HCT116 (cell line): ENCODE measurements at places on chromosomes 5 and 9. TPM values are rescaled to one million over a fixed set of nuclear protein-coding genes. Genes with fewer than 3 reads are reported as not detected.

ACSL6 gene
- total RNA-seq, result 2.3 TPM

TLE1 gene
- 17.3 TPM for total RNA-seq

ATG12 gene
- total RNA-seq, result 270 TPM

SEMA5A gene
- 0.02 TPM for total RNA-seq

IFT74 gene
- 18.2 TPM for total RNA-seq

EXOSC2 gene
- 71.5 TPM for total RNA-seq

HSD17B4 gene
- 142 TPM for total RNA-seq

ZNF474 gene
- total RNA-seq, result 0.37 TPM

EIF4E1B gene
- 0.07 TPM for total RNA-seq

PRRX2 gene
- 25.5 TPM for total RNA-seq

EXD3 gene
- total RNA-seq, result 25.4 TPM

TLE4 gene
- 0.39 TPM for total RNA-seq

BHMT2 gene
- total RNA-seq, result 0.20 TPM

WNT8A gene
- not detected for total RNA-seq

GAS1 gene
- 0.07 TPM for total RNA-seq

FSD1L gene
- total RNA-seq, result 5.5 TPM

PCDHGA2 gene
- not detected for total RNA-seq

S1PR3 gene
- total RNA-seq, result 0.07 TPM

FRRS1L gene
- not detected for total RNA-seq

KIAA1191 gene
- 99.0 TPM for total RNA-seq

POLR3G gene
- total RNA-seq, result 44.8 TPM

ARSI gene
- 0.07 TPM for total RNA-seq

SPATA31D1 gene
- not detected for total RNA-seq

RETREG1 gene
- 6.0 TPM for total RNA-seq

SPINK6 gene
- total RNA-seq, result not detected

CCNO gene
- total RNA-seq, result 12.1 TPM

SLC25A46 gene
- total RNA-seq, result 25.9 TPM

IGIP gene
- 5.2 TPM for total RNA-seq

ARHGEF28 gene
- 6.1 TPM for total RNA-seq

PCDH1 gene
- 24.2 TPM for total RNA-seq

PCDHA2 gene
- not detected for total RNA-seq

MYO10 gene
- 34.9 TPM for total RNA-seq

TAS2R1 gene
- not detected for total RNA-seq

NSG2 gene
- total RNA-seq, result not detected

CFAP77 gene
- total RNA-seq, result 0.98 TPM

AHRR gene
- total RNA-seq, result 12.7 TPM

CNTNAP3 gene
- total RNA-seq, result 14.8 TPM

PCDHGA3 gene
- total RNA-seq, result not detected
